ENCODE measurements at places on chromosomes 4 and X. TPM values are rescaled to one million over a fixed set of nuclear protein-coding genes. Genes with fewer than 3 reads are reported as not detected.

TSPAN6 gene
- total RNA-seq, result 44.6 TPM

GRCh38 chr4:5037553-5038551 is 13.4 kb upstream of the STK32B start:
- DNase-seq, result peak; percentile 83
- no peaks in the 10 kb centered on the region for H3K27me3 ChIP-seq
- H3K27ac ChIP-seq, result peak overlapping the region; percentile 88
- no peaks in the 10 kb centered on the region for H3K36me3 ChIP-seq
- no peak overlapping the region for H3K4me3 ChIP-seq
- H3K4me1 ChIP-seq, result peaks cover 43% of the 10 kb centered on the region

DIPK2B gene
- 74.8 TPM for total RNA-seq

GRCh38 chr4:75007891-75008290 is 75.0 kb downstream of the PARM1 start:
- no peaks in the 10 kb centered on the region for H3K27me3 ChIP-seq
- no peak for DNase-seq
- H3K27ac ChIP-seq, result no peak overlapping the region
- no peaks in the 10 kb centered on the region for H3K36me3 ChIP-seq
- no peak overlapping the region for H3K4me3 ChIP-seq

DNA sequence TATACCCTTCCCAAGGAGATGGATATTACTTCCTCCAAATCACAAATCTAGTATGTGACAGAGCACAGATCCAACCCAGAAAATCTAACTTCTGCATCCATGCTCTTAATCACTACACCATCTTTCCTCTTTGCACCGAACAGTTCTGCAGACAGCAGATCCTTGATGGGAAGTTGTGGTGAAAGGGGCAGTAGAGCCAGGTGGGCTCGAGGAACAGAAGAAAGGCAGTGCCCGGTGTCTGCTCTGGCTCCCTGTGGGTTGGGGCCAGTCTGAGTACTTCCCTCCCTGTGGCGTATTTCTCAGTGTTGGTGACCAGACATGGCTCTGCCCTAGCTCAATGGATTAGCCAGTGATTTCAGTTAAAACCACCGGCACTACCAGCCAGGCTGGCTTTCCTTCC is 15.3 kb downstream of the HOPX start:
- peaks cover 5% of the 10 kb centered on the region for H3K4me1 ChIP-seq
- H3K27ac ChIP-seq, result no peak overlapping the region
- no peaks in the 10 kb centered on the region for H3K36me3 ChIP-seq

DNA sequence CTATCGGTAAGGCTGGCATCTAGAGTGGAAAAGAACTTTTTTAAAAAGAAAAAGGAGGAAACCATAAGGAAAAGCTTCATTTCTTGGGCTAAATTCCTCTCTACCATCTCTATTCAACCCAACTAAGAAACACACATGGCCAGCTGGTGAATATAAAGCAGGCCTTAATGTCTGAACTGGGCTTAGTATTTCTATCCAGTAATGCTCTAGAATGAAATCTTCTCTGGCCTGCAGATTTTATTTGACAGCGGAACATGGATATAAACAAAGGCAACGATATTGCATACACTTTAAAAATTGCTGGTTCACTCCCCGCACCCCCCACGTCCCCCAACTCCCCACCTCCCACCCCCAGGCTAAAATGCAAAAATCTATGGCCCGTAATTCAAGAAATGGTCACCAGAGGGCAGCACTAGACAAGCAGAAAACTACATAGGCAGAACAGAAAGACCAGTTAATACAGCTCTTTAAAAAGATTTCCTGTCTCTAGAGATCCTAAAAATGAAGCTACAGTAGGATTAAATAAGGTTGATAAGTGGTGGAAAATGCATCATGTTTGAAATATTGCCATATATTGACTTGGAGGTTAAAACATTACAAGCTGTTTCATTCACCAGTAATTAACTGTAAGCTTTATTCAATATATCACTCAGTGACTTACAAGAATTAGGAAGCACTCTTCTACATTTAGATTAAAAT is 155.2 kb upstream of the GALNT7 start:
- no peaks in the 10 kb centered on the region for H3K27me3 ChIP-seq
- no peaks in the 10 kb centered on the region for H3K36me3 ChIP-seq
- H3K27ac ChIP-seq, result peak overlapping the region; percentile 52
- DNase-seq, result peak; percentile 68
- no peak overlapping the region for H3K4me3 ChIP-seq
